Stromal cell of bone marrow (primary cell): ENCODE measurements at places on chromosomes 5 and 9.

DNA sequence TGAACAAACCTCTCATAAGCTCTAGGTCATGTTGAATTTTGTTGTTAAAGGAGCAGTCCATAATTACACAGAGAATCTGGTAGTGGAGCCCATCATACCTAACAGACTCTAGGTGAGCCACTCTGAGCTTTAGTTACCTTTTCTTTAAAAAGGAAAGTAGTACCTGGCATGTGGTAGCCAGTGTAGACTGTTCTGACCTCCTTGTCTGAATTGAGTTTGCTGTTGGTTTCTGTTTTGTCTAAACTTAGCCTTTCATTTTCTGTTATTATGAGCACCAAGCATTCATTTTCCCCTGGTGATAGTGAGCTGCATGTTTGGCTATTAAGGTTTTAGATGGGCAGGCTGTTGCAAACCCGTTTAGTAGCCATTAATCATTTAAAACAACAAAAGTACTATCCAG, 112.2 kb downstream of the MAST4 start:
- no peak for DNase-seq

DNA sequence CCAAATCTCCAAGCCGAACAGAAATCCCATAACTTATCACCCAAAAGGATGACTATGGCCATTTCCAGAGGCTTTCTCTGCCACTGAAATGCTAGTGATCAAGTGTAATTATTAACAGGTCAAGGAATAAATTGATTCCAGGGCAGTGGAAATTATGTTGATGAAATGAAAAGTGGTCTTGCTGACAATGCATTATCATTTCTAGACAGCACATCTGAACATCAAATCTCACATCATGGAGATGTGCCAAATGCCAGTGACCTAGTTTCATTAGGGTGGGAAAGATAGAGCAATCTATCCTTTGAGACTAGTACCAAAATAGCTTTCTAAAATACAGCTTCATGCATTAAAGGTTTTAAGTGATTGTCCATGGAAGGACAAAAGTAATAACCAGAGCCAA, 86.1 kb downstream of the AUH start:
- no peak for DNase-seq

DNA sequence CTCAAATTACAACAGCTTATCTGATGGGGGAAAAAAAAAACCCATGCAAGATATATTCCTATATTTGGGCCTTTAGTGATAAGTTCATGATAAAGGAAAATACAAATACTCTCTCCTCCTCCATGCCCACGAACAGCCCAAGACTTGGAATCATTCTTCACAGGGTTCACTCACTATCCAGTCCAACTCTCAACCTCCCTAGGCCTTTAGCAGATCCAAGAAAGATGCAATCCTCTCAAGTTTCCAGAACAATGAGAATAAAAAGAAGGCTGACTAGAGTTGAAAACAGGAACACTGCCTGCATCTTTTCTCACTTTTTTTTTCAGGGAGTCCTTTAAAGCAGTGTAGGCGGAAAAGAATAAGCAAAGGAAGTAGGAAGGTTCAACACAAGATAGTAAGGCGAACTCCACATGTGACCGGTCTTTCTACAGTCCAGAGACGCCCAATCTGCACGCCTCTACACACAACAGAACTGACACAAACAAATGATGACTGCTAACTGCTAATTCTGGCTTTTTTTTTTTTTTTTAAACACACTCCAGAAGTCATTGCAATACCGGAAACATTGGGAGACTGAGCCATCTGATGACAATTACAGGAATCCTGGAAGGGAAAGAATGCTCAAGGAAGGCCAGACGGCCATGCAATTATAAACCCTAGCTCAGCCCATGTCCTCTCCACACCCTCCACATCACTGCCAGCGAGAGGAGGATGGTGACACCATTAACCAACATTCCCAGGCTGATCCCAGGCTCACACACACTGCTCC, 75.4 kb downstream of the BNC2 start:
- DNase-seq = peak; percentile 88

DNA sequence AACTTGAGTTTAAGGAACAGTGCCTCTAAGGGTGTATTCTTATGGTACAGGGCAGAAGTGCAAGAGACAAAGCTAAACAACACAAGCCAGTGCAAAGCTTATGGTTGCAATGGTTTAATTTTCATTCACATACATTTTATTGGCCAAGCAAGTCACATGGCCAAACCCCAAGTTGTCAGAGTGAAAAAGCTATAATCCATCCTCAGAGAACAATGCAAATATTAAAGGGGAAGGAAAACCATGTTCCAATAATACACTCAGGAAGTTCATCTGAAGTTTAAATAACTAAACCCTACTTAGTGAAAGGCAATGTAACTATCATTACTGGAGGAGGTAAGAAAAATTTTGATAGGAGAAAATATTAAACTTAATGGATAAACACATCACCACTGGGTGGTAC, 26.6 kb upstream of the TLR4 start:
- no peak for DNase-seq

- DNase-seq = no peak
Measured at GRCh38 chr9:19130436-19130835, 3.1 kb upstream of the PLIN2 start.

- DNase-seq = no peak
Measured at GRCh38 chr5:28156981-28157380, 1118.6 kb upstream of the CDH9 start.

GRCh38 chr5:90473396-90474234, 956 bp downstream of the MBLAC2 start:
- DNase-seq = no peak

GRCh38 chr5:125148076-125148475, 401.6 kb upstream of the ZNF608 start:
- no peak for DNase-seq

DNA sequence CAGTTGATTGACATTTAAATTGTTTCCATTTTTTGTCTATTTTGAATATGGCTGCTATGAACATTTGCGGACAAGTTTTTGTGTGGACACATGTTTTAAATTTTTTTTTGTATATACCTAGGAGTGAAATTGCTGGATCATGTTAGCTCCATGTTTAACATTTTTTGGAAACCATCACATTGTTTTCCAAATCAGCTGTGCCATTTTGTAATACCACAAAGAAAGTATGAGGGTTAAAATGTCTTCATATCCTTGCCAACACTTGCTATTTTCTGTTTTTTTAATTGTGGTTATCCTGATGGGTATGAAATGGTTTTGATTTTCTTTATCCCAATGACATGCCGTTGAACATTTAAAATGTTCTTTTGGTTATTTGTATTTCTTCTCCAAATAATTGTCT, 52.1 kb downstream of the CARTPT start:
- DNase-seq = no peak

DNA sequence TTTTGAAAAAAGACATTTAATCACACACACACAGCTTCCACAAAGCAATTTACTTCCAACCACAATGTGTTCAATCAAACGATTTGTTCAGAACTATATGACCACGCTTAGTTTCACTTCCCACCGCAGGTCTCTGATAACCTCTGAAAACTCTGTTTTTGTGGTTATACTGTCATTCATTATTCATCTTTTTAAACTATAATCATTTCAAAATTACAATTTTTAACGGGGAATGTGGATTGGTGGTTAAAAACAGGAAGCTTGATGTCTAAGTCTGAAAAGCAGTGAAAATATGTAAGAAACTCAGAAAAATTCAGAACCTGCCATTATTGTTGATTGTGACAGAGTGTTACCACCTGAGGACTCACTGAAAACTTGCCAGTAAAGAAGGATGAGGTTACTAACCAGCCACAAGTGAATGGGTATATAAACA, 12.7 kb upstream of the TMEM174 start:
- no peak for DNase-seq

- no peak for DNase-seq
Measured at GRCh38 chr9:134932606-134933005, 14.9 kb upstream of the FCN1 start.

DNA sequence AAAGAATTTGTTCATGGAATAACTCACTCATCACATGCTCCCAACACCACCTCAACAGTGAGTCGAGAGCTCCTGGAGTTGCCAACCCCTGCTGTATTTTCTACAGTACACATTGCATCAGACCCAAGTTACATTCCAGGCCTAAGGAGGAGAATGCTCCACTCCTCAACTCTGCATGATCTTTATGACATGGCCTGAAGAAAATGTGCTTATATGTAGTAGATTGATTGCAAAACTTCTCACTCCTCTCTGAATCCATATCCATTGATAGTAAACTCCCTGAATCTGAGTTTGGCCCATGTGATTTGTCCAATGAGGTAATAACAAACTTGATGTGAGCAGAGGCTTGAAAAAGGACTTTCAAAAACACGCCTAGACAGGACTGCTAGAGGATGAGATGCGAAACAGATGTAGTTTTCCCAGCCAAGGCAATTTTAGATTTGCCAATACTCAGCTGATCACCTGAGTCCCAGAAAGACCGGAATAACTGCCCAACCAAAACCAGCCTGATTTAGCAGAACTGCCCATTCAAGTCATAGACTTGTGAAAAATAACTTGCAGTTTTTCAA, 29.0 kb upstream of the PAPPA start:
- peak; percentile 43 for DNase-seq

GRCh38 chr5:1593903-1594356, 70.2 kb upstream of the LPCAT1 start:
- no peak for DNase-seq

GRCh38 chr9:34399729-34400128, 23.0 kb upstream of the MYORG start:
- no peak for DNase-seq

DNA sequence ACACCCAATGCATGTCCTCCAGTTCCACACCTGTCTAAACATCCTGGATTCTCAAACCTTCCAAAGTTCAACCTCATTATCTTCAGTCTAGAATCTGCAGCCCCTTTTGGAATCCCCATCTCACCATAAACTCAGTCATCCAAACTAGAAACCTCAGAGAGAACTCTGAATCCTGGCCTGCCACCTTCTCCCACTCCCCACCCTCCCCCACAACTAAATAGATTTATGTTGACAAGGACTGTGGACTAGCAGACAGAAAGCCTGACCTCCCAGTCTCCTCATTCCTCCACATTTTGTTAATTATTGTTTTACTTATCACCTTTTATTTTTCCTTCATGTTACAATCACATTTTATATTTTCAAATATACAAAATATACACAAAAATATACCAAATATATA, 76.6 kb downstream of the MEF2C start:
- no peak for DNase-seq

DNA sequence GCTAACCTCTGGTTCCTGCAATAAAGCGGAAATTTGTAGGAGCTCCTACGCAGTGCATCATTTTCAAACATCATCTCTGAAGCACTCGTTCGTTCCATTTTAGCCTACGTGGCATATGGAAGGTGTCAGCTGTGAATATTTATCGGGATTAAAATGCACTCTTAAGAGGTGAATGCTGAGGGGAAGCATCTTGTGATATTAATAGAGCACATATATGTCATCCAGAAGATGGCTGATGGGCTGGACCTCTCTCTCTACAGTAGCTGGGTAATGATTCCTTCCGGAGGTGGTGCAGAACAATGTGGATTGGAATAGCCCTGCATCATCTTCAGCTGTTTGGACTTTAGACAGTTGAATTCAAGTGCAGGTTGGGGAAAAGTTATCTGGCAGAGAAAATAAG, 478.7 kb downstream of the DMAC1 start:
- DNase-seq = no peak
